Central memory CD8-positive, alpha-beta T cell (primary cell): ENCODE measurements at places on chromosomes 2 and 18.

DNA sequence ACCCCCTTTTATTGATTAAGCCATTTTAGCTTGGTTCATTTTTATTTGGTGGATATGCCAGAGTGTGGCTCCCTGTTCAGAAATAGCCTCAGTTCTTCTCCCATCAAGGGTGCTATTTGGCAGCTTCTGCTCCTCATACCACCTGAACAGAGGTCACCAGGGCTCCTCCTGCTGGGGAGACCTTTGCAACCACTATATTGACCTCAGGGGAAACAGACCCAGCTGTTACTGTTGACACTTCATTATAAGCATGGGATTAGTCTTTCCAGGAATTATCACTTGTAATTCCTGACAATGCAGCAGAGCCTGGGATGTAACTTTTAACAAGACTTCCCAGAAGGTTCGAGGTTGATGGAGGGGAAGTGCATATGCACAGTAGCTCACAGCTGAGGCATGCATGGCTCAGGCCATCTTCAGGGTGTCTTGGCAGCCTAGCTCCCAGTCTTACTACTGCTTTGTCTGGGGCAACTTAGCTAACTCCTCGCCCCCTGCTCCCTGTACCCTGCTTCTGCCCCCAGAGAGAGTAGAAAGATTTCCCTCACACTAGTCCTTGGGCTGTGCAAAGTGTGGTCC is 239.4 kb upstream of the SPRED2 start:
- DNase-seq = no peak
- no peak overlapping the region for H3K27ac ChIP-seq
- H3K27me3 ChIP-seq = peaks cover 21% of the 10 kb centered on the region
- no peaks in the 10 kb centered on the region for H3K36me3 ChIP-seq

- H3K4me3 ChIP-seq = no peak overlapping the region
- no peak overlapping the region for H3K27ac ChIP-seq
- no peaks in the 10 kb centered on the region for H3K27me3 ChIP-seq
Observed at GRCh38 chr2:234310166-234310565, 186.7 kb downstream of the ARL4C start.

DNA sequence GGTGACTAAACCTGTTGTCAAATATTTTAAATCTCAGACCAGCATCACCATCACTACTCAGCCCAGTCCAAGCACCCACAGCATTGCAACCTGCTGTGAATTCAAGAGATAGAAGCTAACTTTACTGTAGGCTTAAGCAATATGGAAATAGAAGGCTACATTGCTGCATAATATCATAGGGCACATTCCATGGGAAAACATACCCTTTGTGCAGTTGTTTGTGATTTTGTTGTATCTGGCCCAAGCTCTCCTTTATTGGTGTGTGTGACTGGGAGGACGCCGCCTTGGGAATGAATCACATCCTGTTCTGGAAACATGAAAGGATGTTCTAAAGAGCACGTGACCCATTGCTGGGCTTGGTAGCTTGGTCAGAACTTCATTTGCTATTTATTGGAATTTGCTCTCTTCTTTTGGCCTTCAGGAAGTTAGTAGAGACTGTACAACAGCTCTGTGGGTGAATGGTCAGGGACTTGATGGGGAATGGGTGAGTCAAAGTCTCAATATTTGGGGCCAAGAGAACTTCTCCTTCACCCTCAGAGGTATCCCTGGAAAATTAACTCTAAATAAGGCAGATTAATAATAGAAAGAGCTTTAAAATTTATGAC is 106.8 kb upstream of the SERPINE2 start:
- no peak overlapping the region for H3K27ac ChIP-seq
- peaks cover 37% of the 10 kb centered on the region for H3K27me3 ChIP-seq
- DNase-seq = no peak
- no peak overlapping the region for H3K4me3 ChIP-seq

- peaks cover 14% of the 10 kb centered on the region for H3K27me3 ChIP-seq
- no peak overlapping the region for H3K27ac ChIP-seq
- DNase-seq = no peak
- no peaks in the 10 kb centered on the region for H3K4me1 ChIP-seq
- H3K36me3 ChIP-seq = peaks cover 2% of the 10 kb centered on the region
Observed at GRCh38 chr2:127594116-127594591, 51.8 kb upstream of the GPR17 start.

DNA sequence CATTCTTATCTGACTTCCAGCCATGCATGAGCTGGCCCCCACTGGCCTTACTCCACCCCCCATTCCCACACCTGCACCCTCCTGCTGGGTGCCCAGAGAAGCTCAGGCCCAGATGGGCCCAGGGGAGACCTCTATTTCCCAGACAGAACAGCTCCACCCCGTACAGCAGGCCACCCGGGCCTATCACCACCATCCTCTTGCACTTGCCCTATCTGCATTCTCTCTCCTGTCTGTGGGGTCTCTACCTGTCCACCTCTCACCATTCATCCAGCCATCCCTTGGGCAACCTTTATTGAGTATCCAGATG is 25.3 kb upstream of the TNS1 start:
- H3K4me1 ChIP-seq = no peaks in the 10 kb centered on the region
- H3K36me3 ChIP-seq = no peaks in the 10 kb centered on the region
- H3K27ac ChIP-seq = no peak overlapping the region
- no peaks in the 10 kb centered on the region for H3K27me3 ChIP-seq
- DNase-seq = peak; percentile 5

DNA sequence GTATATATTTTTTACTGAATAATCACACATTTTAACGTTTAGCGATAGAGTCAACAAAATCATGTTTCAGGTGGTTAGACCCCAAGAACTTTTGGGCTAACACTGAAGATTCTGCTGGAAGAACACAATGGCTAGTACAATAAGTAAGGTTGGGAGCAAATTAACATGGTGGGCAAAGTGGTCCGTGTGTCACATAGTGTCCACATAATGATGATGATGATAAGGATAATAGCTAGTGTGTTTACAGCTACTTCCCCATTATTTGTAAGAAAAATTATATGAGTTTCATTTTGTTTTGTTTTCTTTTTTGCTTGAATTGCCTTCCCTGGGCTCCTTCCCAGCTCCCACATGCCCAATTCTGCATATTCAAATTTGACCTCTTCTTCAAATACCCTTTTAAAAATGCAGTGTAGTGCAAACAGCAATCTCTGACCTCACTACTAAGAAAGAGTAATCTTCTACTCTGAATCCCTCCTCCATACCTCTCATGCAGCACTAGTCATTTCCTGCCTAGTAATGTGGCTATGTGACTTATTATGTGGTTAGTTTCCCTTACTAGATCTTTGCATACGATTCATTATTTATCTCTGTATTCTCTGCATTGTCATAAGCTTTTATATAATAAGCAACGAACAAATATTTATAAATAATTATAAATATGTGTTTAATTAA is 16.9 kb upstream of the VPS54 start:
- no peaks in the 10 kb centered on the region for H3K27me3 ChIP-seq
- H3K36me3 ChIP-seq = peaks cover 3% of the 10 kb centered on the region
- DNase-seq = no peak
- peak overlapping the region; percentile 46 for H3K4me3 ChIP-seq
- peak overlapping the region; percentile 47 for H3K27ac ChIP-seq
- H3K4me1 ChIP-seq = peaks cover 38% of the 10 kb centered on the region

- DNase-seq = no peak
- no peak overlapping the region for H3K4me3 ChIP-seq
- H3K27me3 ChIP-seq = peaks cover 33% of the 10 kb centered on the region
- no peak overlapping the region for H3K27ac ChIP-seq
Observed at GRCh38 chr2:219475278-219475677, 23.4 kb upstream of the GMPPA start.

GRCh38 chr2:108960006-108960405 is 29.0 kb downstream of the EDAR start:
- H3K27ac ChIP-seq = no peak overlapping the region
- H3K36me3 ChIP-seq = no peaks in the 10 kb centered on the region
- H3K4me1 ChIP-seq = peaks cover 10% of the 10 kb centered on the region
- no peak overlapping the region for H3K4me3 ChIP-seq

DNA sequence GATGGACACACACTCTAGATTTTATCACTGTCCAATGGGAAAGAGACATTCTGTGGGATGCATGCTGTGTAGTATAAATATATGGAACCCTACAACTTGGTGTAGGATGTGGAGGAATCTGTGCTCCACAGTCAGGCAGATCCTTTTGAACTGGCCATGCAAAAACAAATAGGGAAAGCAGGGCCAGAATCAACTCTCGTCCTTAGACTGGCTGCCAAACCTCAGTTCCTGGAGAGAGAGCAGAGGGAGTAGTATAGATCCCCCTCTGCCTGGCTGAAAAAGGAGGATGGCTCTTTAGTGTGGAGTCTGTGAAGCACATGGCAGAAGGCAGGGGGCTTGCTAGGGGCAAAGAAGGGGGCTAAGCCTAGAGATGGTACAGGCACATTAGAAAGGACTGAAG is 84.7 kb downstream of the LYPD6 start:
- no peak for DNase-seq
- no peaks in the 10 kb centered on the region for H3K36me3 ChIP-seq
- H3K27me3 ChIP-seq = peaks cover 21% of the 10 kb centered on the region
